T-cell (primary cell): ENCODE measurements at places on chromosomes 12 and 14.

DNA sequence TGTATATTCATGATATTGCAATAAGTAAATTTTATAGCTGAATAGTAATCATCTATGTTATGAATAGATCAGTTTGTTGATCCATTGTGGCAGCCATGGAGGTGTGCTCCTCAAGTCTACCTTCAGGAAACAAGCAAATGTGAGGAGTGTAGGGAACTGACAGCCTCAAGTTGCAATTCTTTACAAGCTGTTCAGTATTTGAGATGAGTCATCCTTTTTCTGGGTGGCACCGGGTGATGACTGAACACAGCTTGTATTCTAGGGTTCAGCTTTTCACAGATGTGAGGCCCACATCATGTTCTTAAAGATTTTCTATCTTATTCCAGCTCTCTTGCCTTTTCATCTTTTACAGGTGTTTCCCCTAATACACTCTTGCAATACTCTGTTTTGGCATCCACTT is 452.4 kb downstream of the KCNH5 start:
- no peak for DNase-seq

DNA sequence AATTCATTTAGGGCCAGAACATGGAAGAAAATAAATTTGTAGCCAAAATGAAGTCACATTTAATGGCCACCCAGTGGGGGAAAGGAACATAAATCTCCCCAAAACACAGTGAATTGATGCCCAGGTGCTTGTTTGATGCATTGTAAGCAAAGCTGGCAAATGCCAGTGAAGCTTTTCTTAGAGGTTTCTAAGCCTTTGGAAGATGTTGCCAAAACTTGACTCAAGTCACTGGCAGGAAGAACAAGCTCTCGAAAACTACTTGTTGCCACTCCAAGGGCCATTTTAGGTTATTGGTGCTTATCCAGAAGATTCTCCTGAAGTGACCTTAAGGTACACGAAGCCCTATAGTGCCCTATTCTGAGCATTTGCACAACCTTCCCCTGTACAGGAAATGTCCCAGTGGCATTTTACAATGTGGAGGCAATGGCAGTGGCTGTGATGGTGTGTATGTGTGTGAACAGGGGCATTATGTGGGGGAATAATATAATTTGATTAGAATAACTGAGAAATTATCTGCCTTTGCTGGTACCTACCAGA is 89.5 kb upstream of the NOVA1 start:
- DNase-seq, result no peak

- DNase-seq, result no peak
Observed at GRCh38 chr12:39958377-39958776, 147.5 kb downstream of the SLC2A13 start.

GRCh38 chr14:105315211-105315721 is 718 bp downstream of the PACS2 start:
- DNase-seq, result peak; percentile 56

- no peak for DNase-seq
Observed at GRCh38 chr12:13148485-13148847, 45.0 kb upstream of the GSG1 start.

GRCh38 chr14:66443785-66444184 is 42.4 kb upstream of the CCDC196 start:
- DNase-seq, result no peak

DNA sequence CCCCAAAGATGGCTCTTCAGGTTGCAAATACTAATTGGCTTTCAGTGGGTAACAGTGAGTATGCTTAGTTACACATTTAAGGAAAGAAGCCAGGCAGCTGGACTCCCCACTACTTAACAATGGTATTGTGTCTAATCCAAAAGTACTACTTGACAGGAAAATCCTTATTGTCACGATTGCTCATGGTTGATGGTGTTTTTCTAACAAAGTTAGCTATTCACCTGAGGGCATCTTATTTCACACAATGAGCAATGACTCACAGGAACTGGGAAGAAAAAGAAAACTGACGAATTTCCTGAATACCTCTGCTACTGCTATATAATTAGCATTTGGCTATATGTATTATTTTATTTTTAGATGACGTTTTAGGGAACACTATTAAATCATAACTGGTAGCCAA is 33.4 kb upstream of the ALG10 start:
- no peak for DNase-seq

DNA sequence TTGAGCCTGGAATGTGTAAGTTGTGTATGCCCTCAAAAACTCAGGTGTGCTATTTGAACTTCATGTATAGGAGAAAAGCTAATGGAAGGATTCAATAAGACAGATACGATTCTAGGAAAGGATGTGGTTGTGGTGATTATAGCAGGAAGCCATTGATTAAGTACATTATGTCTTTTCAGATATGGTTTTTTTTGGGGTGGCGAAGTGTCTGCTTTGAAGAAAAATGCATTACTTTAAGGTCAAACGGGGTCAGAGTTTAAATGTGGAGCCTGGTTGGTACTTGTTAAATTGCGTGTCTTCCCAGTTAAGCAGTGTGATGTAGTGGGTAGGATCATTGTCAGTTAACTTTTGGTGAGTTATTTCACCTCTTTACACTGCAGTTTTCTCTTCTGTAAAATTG is 13.0 kb upstream of the NUP107 start:
- DNase-seq, result no peak

- DNase-seq, result no peak
Observed at GRCh38 chr12:78696267-78696666, 168.3 kb upstream of the SYT1 start.

GRCh38 chr12:123571343-123571813 is 13.0 kb upstream of the TMED2 start:
- no peak for DNase-seq

DNA sequence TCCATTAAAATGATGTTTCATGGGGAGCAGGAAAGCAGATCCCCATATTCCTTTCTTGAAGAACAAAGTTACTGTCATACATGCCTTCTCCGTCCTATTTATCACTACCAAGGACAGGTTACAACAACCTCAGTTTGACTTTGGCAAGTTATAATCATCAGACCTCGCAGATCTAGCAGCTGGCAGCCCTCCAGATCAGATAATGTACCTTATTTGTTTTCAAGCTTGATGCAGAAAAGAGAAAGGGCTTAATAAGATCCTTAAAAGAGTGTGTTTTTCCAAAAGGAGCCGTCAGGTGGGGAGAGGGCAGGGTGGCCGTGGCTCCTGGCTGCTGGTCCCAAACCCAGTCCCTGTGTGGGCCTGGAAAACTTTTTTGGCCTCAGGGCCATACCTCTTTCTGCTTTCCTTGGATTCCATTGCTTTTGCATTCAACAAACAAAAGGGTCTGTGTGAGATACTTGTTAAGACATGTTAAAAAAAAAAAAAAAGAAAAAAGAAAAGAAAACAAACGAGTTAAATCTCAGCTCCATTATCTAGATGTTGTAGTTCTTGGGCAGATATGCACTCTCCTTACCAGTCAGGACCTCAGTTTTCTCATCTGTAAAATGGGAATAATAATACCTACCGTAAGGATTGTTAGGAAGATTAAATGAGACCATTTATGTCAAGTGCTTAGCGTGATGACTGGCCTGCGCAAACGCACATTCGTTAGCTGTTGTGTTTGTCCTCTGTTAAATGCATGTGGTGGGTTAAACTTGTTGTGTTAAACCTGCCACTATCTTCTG is 64.6 kb downstream of the B4GALNT3 start:
- no peak for DNase-seq

DNA sequence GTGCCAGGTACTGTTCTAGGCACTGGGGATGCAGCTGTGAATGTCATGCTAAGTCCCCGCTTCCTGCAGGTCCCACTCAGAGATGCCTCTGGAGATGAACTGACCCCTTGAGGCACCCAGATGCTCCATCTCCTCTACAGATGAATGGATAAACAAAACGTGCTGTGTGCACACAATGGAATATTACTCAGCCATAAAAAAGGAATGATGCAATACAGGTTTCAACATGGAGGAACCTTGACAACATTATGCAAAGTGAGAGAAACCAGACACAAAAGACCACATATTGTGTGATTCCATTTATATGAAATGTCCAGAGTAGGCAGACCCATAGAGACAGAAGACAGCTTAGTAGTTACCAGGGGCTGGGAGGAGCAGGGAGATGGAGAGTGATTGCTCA is 320.1 kb upstream of the DIO3 start:
- DNase-seq, result no peak

DNA sequence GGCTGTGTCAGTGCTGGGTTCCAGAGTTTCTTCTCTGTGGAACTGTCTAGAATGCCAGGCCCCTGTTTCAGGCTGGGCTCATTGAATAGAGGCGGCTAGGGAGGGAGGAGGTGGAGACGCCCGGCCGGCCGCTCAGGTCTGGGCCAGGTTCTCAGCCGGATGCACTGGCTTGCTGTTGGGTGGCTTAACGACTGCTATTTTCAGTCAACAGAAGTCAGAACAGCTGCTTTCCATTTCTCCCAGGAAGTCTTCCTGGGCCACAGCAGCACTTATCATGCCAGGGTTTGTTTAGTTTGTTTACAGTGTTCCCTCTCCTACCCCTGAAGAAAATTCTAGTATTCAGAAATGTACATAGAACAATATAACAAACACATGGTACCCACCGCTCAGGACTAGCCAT is 26.0 kb upstream of the VPS37B start:
- no peak for DNase-seq

GRCh38 chr12:31322801-31323207 is 3.1 kb downstream of the SINHCAF start:
- no peak for DNase-seq

GRCh38 chr14:67576216-67576955 is 23.7 kb downstream of the PIGH start:
- DNase-seq, result no peak

DNA sequence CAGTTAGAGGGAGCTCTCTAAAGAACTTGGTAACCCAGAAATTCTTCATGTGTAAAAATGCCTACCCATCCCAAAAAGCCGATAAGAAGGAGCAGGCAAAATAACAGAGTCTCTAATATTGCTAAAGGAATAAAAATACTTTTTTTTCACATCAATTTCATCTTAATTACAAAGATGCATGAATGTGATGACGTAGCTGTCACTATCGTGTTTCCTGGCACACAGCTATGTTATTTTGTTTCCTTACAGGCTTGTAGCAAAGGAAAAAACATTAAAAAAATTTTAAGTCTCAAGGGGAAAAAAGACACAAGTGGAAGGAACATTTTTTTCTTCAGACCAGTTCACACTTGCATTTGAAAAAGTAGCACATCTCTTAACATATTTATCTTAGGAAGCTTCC is 10.3 kb upstream of the LGALS3 start:
- no peak for DNase-seq

GRCh38 chr14:63745858-63746425 is 18.1 kb upstream of the SGPP1 start:
- no peak for DNase-seq

DNA sequence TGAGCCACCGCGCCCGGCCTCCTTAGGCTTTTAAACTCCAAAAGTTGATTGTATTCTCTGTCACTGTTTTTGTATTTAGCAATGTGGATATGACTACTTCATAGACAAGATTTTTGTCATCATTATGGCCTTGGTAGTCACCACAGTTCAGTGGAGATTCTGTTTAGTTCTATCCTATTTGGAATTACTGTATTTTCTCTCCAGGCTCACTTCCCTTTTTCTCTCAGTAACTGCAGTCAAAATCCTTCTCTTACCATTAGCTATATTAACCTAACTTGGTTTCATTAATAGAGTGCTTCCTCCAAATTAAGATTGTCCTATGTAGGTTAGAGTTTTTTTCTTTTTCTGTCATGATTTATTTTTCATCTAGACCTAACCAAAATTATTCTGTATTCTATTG is 283.9 kb downstream of the TMTC2 start:
- DNase-seq, result no peak

GRCh38 chr12:1769809-1770494 is 50.4 kb upstream of the LRTM2 start:
- DNase-seq, result no peak

- DNase-seq, result no peak
Observed at GRCh38 chr14:33986804-33987203, 35.9 kb upstream of the EGLN3 start.

GRCh38 chr12:33634544-33634943 is 194.9 kb upstream of the SYT10 start:
- DNase-seq, result no peak

GRCh38 chr12:27652174-27652763 is 44.0 kb upstream of the REP15 start:
- DNase-seq, result no peak

GRCh38 chr12:109056891-109057290 is 4.5 kb downstream of the USP30 start:
- DNase-seq, result no peak

DNA sequence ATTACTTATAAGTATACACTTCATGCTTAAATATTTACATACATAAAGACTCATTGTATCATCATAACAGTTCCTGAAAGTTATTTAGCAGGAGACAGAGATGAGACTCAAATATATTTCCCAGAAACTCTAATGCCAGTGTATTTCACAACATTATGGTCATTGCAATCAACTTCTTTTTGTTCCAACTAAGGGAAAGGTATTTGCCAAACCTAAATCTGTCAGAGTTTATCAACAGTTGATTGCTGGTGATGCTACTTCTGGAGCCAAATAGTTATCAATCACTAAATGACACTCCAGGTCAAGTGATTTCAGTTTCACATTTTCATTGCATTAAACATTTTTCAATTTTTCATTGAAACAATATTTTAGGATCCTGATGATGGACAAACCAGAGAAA is 72.1 kb upstream of the AVPR1A start:
- DNase-seq, result no peak

GRCh38 chr12:116542345-116542956 is 16.7 kb upstream of the MAP1LC3B2 start:
- no peak for DNase-seq

GRCh38 chr12:110266980-110267620 is 13.9 kb upstream of the ATP2A2 start:
- no peak for DNase-seq

GRCh38 chr14:32469388-32470160 is 140.5 kb downstream of the AKAP6 start:
- no peak for DNase-seq

DNA sequence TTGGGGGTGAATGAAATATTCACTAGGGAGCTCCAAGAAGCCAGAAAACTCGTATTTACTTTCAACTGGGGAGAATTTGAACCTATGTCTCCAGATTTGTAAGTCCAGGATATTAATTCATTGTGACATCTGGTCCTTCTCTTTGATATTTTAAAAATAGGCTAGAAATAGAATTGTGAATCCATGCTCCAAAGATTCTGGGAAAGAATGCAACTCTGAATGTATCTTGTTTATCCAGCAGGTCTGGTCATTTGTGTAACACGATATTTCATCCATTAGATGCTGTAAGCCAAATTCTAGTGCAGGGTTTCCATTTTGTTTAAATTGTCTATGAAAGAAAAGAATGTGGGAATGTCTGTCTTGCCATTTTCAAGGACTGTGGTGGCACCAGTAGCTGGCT is 334.7 kb downstream of the BMP4 start:
- no peak for DNase-seq

DNA sequence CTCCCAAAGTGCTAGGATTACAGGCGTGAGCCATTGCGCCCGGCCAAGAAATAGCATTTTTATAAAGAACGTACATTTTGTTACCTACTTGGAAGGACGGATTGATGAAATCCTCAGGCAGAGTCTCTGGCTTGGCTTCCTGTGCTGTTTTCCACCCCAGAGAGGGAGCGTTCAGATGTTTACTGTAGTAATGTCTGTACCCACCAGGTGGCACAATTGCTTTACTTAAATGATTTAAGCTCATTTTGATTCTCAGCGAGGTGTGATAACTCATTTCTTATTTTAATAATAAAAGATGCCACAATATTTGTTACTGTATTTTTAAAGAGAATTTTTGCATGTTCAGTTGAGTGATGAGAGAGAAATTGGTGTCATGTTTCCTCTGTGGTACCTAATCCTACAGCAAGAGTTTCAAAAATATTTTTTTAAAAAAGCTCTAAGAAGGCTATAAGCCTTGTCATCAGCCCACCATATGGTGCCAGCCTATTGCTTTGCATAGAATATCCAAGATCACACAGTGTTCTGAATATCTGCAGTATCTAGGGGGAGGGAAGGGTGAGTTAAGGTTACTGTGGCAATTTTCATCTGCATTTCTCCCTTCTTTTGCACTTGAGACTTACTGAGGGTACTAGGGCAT is 82.6 kb upstream of the TRAF3 start:
- peak; percentile 57 for DNase-seq
